ENCODE measurements at places on chromosomes 16 and 17.

DNA sequence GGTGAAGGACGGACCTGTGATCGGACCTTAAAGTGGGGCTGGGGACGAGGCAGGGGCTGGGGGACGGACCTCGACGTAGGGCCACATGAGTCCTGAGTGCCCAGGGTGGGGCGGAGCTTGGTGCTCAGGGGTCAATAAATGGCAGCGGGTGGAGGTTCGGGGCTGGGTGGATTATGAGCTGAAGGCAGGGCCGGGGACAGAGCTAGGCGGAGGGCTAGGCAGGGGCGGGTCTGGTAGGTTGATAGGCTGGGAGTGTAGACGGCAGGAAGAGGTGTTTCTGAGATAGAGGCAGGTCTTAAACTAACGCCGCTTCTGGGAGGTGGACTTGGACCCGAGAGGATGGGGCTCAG, 733 bp downstream of the CHRNB1 start:
- DNase-seq, result peak; percentile 39

- no peak for DNase-seq
Observed at GRCh38 chr16:76796416-76796815, 394.6 kb upstream of the MON1B start.

GRCh38 chr16:12141073-12141951, 164.8 kb downstream of the SNX29 start:
- peak; percentile 37 for DNase-seq

DNA sequence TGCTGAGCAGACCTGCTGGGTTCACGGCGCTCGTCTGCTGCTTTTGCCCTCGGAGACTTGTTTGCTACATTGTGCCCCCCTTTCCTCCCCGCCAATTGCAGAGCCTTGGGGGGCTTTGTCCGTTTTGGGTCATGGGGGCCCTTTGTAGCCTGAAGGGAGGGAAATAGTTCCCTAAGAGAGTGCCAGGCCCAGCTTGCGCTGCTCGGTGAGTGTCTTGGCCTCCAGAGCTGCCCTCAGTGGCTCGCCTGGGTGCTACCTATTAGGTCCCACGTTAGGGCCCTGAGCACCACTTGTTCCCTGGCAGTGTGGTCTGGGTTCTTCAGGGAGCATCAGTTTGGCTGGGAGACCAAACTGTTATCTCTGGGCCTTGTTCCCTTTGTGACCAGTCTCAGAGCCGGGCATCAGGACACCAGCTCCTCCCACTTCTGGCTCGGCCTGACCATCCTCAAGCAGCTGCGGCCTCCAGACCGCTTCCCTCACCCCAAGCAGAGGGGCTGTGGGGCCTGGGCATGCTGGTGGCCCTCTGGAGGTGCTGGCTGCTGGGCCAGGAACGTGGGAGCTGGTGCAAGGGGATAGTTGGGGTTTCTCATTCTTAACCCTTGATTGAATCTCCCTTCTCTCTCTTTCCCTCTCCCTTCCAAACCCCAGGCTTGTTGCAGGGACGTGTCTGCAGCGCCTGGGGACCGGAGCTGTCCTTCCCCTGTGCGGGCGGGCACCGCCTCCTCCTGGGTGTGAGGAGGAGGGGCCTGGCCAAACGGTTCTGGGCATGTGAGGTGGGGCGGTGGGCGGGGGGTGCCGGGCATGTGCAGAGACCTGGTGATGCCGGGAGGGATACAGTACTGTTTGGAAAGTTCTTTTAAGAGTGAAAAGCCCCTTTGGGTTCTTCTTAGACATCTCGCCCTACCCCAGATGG, 16.0 kb upstream of the ITGB4 start:
- DNase-seq, result no peak

DNA sequence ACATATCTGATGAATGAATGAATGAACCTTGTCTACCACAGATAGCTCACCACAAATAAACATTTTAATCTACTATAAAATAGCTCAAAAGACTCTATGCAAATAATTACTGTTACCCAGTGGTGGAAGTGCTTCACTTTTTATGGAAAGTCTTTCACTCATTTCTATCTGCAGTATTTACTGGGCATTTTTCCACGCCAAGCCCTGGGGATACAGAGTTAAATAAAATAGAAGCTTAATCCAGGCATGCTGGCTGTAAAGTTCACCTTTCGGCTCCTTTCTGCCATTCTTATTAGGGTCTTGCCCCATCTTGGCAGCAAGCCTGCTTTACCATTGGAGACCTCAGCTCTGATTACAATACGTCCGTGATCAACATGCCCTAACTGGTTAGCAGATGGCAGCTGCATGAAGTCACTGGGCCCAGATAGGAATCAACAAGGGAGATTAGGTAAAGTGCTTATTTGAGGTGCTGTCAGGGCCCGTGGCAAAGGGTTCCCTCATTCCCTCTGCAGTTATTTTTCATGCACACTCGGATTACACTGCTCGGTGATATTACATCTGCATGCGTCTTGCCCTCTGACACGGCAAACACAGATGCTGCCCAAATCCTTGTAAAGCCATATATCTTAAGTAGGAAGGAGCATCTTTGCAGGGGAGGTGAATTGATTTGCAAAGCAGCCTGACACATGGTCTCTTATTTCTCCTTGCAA, 648.9 kb downstream of the WWOX start:
- no peak for DNase-seq

DNA sequence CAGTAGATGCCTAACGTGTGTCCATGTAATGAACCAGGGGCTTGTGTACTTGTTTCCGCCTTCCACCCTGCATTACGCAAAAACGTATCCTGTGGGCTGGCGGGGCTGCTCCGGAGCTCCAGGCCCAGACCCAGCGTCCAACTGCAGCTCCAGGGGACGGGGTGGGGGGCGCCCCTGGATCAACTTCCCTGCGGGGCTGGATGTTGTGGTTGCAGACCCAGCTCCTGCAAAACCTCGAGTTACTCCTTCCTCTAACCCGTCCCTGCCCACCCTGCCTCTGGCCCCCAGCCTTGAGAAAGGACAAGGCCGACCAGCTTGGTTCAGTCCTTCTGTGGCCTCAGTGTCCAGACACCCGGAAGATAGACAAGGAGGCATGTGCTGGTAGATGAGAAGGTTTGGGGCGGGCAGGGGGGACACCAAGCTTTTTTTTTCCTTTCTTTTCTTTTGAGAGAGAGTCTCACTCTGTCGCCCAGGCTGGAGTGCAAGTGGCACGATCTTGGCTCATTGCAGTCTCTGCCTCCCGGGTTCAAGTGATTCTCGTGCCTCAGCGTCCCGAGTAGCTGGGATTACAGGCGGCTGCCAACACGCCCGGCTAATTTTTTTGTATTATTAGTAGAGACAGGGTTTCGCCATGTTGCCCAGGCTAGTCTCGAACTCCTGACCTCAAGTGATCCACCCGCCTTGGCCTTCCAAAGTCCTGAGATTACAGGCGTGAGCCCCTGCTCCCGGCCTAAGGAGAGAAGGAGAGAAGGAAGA, 731 bp upstream of the EXOC7 start:
- DNase-seq, result no peak

DNA sequence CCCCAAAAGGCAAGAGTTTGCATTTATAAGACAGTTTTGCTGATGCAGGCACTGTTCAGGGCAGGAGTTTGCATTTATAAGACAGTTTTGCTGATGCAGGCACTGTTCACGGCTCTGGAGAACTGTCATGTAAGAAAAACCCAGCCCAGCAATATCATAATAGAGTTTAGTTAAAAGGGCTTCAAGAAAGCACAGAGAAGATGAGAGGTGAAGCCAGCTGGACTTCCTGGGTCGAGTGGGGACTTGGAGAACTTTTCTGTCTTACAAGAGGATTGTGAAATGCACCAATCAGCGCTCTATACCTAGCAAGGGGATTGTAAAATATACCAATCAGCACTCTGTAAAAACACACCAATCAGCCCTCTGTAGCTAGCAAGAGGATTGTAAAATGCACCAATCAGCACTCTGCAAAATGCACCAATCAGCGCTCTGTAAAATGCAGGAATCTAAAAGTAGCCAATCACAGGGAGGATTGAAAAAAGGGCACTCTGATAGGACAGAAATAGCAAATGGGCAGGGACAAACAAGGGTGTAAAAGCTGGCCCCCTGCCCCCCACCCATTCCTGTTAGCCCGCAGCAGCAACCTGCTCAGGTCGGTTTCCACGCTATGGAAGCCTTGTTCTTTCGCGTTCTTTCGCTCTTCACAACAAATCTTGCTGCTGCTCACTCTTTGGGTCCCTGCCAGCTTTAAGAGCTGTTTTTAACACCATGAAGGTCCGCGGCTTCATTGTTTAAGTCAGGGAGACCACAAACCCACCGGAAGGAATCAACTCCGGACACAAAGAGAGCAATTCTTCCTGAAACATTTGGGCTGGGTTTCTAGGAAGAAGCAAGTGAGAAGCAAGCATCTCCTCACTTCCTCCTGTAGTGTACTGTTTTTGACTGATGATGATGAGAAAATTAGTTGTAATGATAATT, 1.8 kb upstream of the CBX1 start:
- DNase-seq, result peak; percentile 56

- DNase-seq, result no peak
Observed at GRCh38 chr16:85329059-85329812, 217.0 kb upstream of the CIBAR2 start.

Measured in activated CD4-positive, alpha-beta T cell treated with anti-CD3 and anti-CD28 coated beads for 48 hours (primary cell).